B cell (primary cell): ENCODE measurements at places on chromosomes 5 and 9.

GRCh38 chr5:109173036-109173794 lies 236.6 kb downstream of the PJA2 start:
- DNase-seq = no peak

DNA sequence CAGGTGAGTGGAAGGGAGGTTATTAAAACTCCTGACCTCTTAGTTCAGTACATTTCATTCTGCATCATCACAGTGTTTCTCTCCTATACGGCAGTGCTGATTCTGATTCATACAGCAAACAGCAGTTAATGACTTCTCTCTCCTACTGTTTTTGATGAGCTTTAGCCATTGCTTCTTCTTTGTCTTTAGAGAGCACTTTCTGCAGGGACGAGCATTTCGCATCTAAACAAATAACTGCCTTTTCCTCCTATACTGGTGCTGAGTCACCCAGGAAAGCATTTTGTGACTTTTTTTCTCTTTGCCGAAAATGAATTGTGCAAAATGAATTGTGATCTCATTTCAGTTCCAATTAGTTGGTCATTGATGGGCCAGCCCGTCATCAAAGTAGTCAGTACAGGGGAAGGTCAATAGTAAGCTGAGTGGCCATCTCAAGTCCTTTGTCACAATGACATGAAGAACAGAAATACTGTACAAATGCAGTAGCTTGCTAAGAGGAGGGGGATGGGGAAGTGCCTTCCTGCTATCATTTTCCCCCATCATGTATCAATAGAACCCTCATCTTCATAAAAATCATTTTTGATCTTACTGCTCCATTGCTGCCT lies 98.5 kb downstream of the INSYN2B start:
- DNase-seq = no peak

GRCh38 chr9:125522328-125522725 lies 184.7 kb downstream of the MAPKAP1 start:
- DNase-seq = no peak

- no peak for DNase-seq
Measured at GRCh38 chr9:127136081-127136879, 13.8 kb upstream of the ANGPTL2 start.

GRCh38 chr5:146048994-146049703 lies 56.2 kb downstream of the PLAC8L1 start:
- no peak for DNase-seq

- no peak for DNase-seq
Measured at GRCh38 chr9:83707518-83707767, 315 bp downstream of the UBQLN1 start.

GRCh38 chr9:69333716-69334115 lies 8.7 kb downstream of the ENTREP1 start:
- DNase-seq = no peak

- no peak for DNase-seq
Measured at GRCh38 chr5:173890195-173890991, 2.2 kb downstream of the CPEB4 start.

- no peak for DNase-seq
Measured at GRCh38 chr9:135103001-135103446, 15.6 kb downstream of the OLFM1 start.
